ENCODE measurements at places on chromosomes 3 and 15.

GRCh38 chr3:87792534-87793336, 266.1 kb downstream of the CGGBP1 start:
- DNase-seq = no peak

DNA sequence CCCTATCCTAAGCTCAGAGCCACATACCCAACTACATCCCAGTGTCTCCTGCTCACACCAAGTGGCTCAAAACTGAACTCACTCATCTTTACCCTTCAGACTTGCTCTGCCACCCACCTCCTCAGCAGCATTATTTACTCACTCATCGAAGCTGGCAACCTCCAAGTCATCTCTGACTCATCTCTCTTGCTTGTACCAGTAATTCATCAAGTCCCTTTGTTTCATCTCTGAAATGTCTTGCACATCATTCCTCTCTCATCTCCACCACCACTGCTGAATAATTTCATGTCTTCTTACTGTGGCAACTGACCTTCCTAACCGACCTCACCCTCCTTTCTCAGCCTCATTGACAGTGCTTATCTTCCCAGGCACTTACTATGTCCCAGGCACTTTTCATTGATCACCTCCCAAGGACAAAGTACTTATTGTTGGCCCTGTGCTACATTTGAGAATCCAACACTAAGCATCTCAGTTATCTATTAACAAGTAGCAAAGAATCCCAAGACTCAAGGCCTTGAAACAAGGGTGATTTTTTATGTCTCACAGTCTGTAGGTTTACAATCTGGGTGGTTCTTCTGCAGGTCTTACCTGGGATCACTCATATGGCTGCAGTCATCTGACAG, 82.0 kb downstream of the MRPL46 start:
- DNase-seq = no peak

GRCh38 chr3:50515565-50516439, 12.4 kb upstream of the CACNA2D2 start:
- DNase-seq = no peak

- no peak for DNase-seq
Measured at GRCh38 chr3:45968706-45969105, 25.4 kb downstream of the CXCR6 start.

DNA sequence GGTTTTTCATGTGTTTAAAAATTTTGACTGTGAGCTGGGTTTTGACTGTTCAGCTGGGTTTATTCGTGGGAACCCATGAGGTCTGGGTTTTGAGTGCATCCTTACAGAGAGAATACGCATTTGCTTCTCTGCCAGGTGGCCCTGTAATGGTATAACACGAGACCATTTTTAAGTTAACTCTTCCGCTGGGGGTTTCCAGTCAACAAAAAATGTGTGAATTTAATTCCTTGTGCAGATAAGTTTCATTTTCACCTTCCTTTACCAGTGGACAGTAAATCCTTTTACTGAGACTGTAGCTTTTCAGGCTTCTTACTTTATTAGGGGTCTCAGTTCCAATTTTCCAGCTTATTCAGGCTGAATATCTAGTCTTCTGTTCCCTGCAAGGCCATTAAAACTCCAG, 149.6 kb downstream of the OPA1 start:
- no peak for DNase-seq

DNA sequence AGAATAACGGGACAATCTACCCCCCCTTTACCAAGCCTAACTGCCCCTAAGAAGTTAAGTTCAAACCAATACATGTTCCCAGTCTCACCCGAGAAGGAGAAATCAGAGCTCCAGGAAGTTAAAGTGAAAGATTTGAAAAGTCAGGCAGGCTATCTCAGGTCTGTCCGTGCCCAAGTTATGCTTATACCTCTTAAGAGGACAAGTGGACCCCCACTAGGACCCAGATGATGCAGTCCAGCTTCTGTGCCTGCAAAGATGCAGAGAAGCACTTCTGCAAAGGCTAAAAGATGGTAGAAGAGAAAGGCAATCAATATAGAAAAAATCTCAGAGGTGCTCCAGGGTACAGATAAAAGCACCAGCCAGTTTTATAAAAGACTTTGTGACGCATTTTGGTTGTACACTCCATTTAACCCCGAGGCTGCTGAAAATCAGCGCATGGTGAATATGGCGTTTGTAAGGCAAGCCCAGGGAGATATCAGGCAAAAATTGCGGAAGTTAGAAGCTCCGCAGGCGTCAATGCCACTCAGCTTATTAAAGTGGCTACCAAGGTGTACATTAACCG, 9.8 kb upstream of the SLC9C1 start:
- no peak for DNase-seq

All from Kasumi-1 (cell line).